ENCODE measurements at places on chromosomes 7 and 10. TPM values are rescaled to one million over a fixed set of nuclear protein-coding genes. Genes with fewer than 3 reads are reported as not detected.

GRCh38 chr7:101885597-101885955, 68.2 kb downstream of the CUX1 start:
- DNase-seq: no peak

- no peak for DNase-seq
These were observed 47.0 kb downstream of the CDH23 start for GRCh38 chr10:71443676-71444075.

GRCh38 chr7:41995632-41996271, 241.3 kb downstream of the GLI3 start:
- DNase-seq: no peak

GRCh38 chr7:22240904-22241571, 115.9 kb downstream of the RAPGEF5 start:
- no peak for DNase-seq

GRCh38 chr7:110718503-110719205, 372.3 kb upstream of the LRRN3 start:
- no peak for DNase-seq

The CRPPA gene
- 0.91 TPM for total RNA-seq

Data from activated B cell treated with CpG ODN at 0.5 μM for 24 hours (primary cell).